ENCODE measurements at places on chromosomes 7 and 10. TPM values are rescaled to one million over a fixed set of nuclear protein-coding genes. Genes with fewer than 3 reads are reported as not detected.

GRCh38 chr10:35335133-35336083 is 901 bp upstream of the CCNY start:
- peaks cover 8% of the 10 kb centered on the region for H3K36me3 ChIP-seq
- peaks cover 51% of the 10 kb centered on the region for H3K4me1 ChIP-seq
- peak overlapping the region; percentile 89 for H3K4me3 ChIP-seq
- H3K27ac ChIP-seq, result peak overlapping the region; percentile 83
- H3K27me3 ChIP-seq, result no peaks in the 10 kb centered on the region

DNA sequence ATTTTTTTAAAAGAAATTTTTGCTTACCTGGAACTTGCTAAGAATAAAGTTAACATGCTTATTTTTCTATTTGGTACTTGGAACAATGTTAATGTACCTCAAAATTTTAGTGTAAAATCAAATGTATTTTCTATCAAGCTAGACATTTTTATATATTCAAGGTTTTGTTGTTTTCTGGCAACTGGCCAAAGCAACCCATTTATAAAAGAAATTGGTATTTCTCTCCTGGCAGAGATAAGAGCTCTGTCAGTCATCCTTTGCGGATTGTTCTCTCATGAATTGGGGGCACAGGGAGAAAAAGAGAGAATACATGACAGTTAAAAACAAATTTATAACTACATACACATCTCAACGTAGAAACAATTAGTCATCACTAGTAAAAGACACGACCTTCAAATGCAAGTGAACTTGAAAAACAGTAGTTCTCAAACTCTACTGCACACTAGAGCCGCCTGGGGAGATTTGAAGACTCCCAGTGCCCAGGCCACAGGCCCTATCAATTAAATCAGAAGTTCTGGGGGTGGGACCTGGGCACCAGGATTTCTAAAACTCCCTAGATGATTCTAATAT is 152.4 kb upstream of the LAMB4 start:
- peaks cover 8% of the 10 kb centered on the region for H3K36me3 ChIP-seq
- H3K4me1 ChIP-seq, result peaks cover 37% of the 10 kb centered on the region
- no peak overlapping the region for H3K27ac ChIP-seq
- no peak for DNase-seq

The TACC2 gene
- 64.2 TPM for total RNA-seq

DNA sequence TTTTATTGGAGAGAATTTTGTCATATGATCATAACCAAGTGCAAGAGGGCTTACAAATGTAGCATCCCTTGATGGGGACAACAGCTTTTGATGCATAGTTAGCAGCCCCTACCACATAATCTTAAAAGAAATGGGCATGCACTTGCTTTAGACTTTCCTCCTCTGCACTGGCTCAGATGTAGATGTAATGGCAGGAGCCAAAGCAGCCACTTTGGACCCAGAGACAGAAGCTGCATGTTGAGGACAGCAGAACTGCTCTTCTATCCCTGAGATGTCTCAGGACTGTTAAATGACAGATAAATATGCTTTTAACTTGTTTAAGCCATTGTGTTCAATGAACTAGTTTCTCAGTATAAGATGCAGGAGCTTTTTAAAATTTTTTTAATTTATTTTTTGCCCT is 450.7 kb downstream of the TYW1 start:
- H3K27me3 ChIP-seq, result no peaks in the 10 kb centered on the region
- no peaks in the 10 kb centered on the region for H3K4me1 ChIP-seq
- H3K36me3 ChIP-seq, result no peaks in the 10 kb centered on the region
- no peak for DNase-seq
- no peak overlapping the region for H3K27ac ChIP-seq
- no peak overlapping the region for H3K4me3 ChIP-seq

The ABCC2 gene
- total RNA-seq, result 0.24 TPM

The ASB4 gene
- total RNA-seq, result not detected

DNA sequence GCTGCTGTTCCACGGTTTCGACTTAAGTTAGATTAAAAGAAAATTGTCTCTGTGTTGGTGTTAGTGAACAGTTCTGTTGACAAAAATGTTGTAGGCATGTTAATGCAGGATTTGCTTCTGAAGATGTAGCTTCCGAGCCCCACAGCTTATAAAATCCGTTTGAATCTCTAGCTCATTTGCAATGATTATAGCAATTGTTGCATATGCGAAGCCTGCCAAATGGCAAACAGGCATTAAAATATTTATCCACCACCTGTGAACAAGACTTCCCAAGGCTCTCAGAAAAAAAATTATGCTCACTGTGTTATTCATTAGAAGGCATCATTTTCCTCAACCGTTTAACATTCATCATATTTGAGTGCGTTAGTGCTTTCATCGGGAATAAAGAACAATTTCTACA is 14.3 kb downstream of the CFAP58 start:
- H3K27me3 ChIP-seq, result peaks cover 39% of the 10 kb centered on the region
- DNase-seq, result no peak
- H3K4me1 ChIP-seq, result no peaks in the 10 kb centered on the region
- H3K4me3 ChIP-seq, result no peak overlapping the region
- no peak overlapping the region for H3K27ac ChIP-seq
- no peaks in the 10 kb centered on the region for H3K36me3 ChIP-seq

The GRID1 gene
- total RNA-seq, result 0.11 TPM

The IRF5 gene
- total RNA-seq, result 0.24 TPM

- no peaks in the 10 kb centered on the region for H3K36me3 ChIP-seq
- no peaks in the 10 kb centered on the region for H3K27me3 ChIP-seq
- peaks cover 44% of the 10 kb centered on the region for H3K4me1 ChIP-seq
- peak; percentile 92 for DNase-seq
- H3K27ac ChIP-seq, result peak overlapping the region; percentile 87
- H3K4me3 ChIP-seq, result no peak overlapping the region
Observed at GRCh38 chr10:121096617-121097431, 245.7 kb downstream of the WDR11 start.

The AGAP5 gene
- total RNA-seq, result 5.9 TPM

DNA sequence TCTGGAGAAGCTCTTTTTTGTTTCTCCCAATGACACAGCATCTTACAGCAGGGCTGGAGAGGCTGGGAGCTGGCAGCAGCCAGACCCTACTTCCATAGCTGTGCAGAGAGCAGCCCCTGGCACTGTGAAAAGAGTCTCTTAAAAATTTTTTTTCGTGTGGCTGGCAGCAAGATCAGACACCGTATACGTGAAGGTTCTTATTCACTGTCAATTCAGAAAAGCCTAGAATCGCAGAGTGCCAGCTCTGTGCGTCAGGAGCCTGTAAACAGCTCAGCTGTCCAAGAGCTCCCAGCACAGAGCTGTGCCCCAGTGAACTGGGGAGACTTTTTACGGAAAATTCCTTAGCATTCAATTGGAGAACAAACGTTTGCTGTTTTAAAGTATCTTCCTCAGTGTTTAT is 6.5 kb downstream of the BAG3 start:
- peaks cover 4% of the 10 kb centered on the region for H3K36me3 ChIP-seq
- no peak for DNase-seq
- peaks cover 81% of the 10 kb centered on the region for H3K4me1 ChIP-seq
- peak overlapping the region; percentile 90 for H3K27ac ChIP-seq
- H3K4me3 ChIP-seq, result no peak overlapping the region
- H3K27me3 ChIP-seq, result no peaks in the 10 kb centered on the region

- peak overlapping the region; percentile 95 for H3K27ac ChIP-seq
- H3K36me3 ChIP-seq, result peaks cover 11% of the 10 kb centered on the region
- peaks cover 11% of the 10 kb centered on the region for H3K4me1 ChIP-seq
- no peak overlapping the region for H3K4me3 ChIP-seq
Observed at GRCh38 chr10:13788320-13788600, 201.5 kb downstream of the PRPF18 start.

The BUB3 gene
- 84.4 TPM for total RNA-seq

DNA sequence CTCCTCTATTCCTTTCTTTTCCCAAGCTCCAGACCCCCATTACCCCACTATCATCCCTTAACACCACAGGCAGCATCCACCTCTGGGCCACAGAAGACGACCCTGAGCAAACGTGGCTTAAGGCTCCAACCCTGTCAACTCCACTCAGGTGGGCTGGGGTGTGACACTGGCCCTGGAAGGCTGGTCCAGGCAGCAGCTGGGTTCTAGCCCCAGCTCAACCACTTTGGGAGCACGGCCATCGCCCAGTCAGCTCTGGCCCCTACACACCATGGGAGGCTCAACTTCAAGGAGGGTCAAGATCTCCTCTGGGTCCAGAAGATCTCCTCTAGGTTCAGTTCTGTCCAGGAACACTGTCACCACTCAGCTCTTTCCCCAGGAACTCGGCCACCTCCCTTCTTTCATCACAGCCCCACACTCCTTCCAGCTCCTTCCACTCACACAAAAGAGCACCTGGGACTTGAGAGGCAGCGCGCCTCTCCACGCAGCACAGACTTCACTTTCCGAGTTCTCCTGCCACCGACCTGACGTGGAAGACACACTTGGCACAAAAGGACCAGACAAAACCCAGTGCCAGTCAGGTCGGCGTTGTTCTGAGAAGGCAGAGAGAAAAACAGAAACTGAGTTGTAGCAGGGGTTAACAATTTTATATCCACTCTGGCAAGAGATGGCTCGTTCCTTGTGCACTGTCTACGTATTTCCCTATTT is 84.1 kb downstream of the CTBP2 start:
- H3K27me3 ChIP-seq, result no peaks in the 10 kb centered on the region
- no peak for DNase-seq
- no peak overlapping the region for H3K27ac ChIP-seq
- H3K4me3 ChIP-seq, result no peak overlapping the region
- peaks cover 29% of the 10 kb centered on the region for H3K4me1 ChIP-seq
- peaks cover 34% of the 10 kb centered on the region for H3K36me3 ChIP-seq

The LMOD2 gene
- total RNA-seq, result not detected

The ADARB2 gene
- 35.0 TPM for total RNA-seq

The GJD4 gene
- not detected for total RNA-seq

The CYP3A7 gene
- not detected for total RNA-seq

DNA sequence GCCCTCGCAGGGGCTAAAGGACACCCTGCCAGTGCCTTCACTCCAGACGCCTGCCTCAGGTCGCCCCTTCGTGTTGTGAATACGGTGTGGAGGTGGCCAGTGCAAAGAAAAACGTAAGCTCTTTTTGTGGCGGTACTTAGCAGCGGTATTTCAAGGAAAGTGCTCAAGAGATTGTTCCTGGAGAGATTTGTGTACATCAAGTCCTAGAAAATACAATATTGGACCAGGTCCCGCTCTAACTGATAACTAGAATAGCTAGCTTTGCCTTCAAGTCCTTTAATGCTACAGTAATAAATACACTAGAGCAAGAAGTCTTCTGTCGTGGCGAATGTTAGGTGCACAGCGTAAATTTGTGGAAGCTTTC is 689 bp downstream of the PLCE1 start:
- H3K4me3 ChIP-seq, result peak overlapping the region; percentile 74
- no peak for DNase-seq
- H3K27me3 ChIP-seq, result no peaks in the 10 kb centered on the region
- H3K4me1 ChIP-seq, result peaks cover 48% of the 10 kb centered on the region

GRCh38 chr7:42292991-42293521 is 56.0 kb upstream of the GLI3 start:
- no peak for DNase-seq
- no peak overlapping the region for H3K4me3 ChIP-seq

The NME8 gene
- total RNA-seq, result not detected

The DUS4L gene
- total RNA-seq, result 7.9 TPM

The PLXDC2 gene
- total RNA-seq, result 33.2 TPM

The ELAPOR2 gene
- total RNA-seq, result 25.7 TPM

The ELFN1 gene
- total RNA-seq, result 0.62 TPM

GRCh38 chr7:19111474-19112273 is 5.8 kb downstream of the TWIST1 start:
- no peak for DNase-seq
- H3K4me1 ChIP-seq, result peaks cover 68% of the 10 kb centered on the region
- no peaks in the 10 kb centered on the region for H3K27me3 ChIP-seq
- H3K4me3 ChIP-seq, result peak overlapping the region; percentile 80
- H3K36me3 ChIP-seq, result peaks cover 9% of the 10 kb centered on the region

- no peak overlapping the region for H3K27ac ChIP-seq
- H3K4me3 ChIP-seq, result no peak overlapping the region
- H3K36me3 ChIP-seq, result no peaks in the 10 kb centered on the region
- no peaks in the 10 kb centered on the region for H3K27me3 ChIP-seq
Observed at GRCh38 chr10:119620241-119621077, 23.7 kb upstream of the TIAL1 start.

The TRIM73 gene
- total RNA-seq, result 7.4 TPM

The MPP7 gene
- total RNA-seq, result 37.4 TPM

GRCh38 chr7:53697913-53698312 is 662.5 kb downstream of the POM121L12 start:
- no peak overlapping the region for H3K27ac ChIP-seq
- DNase-seq, result no peak
- no peaks in the 10 kb centered on the region for H3K36me3 ChIP-seq
- no peak overlapping the region for H3K4me3 ChIP-seq
- H3K4me1 ChIP-seq, result no peaks in the 10 kb centered on the region

GRCh38 chr7:155338632-155339320 is 41.1 kb downstream of the INSIG1 start:
- no peaks in the 10 kb centered on the region for H3K4me1 ChIP-seq
- no peak for DNase-seq
- H3K27ac ChIP-seq, result no peak overlapping the region
- H3K4me3 ChIP-seq, result no peak overlapping the region
- H3K36me3 ChIP-seq, result no peaks in the 10 kb centered on the region
- peaks cover 12% of the 10 kb centered on the region for H3K27me3 ChIP-seq

GRCh38 chr10:1872151-1872726 is 134.9 kb upstream of the ADARB2 start:
- no peak overlapping the region for H3K27ac ChIP-seq
- H3K36me3 ChIP-seq, result no peaks in the 10 kb centered on the region
- H3K4me3 ChIP-seq, result no peak overlapping the region
- no peaks in the 10 kb centered on the region for H3K4me1 ChIP-seq
- peaks cover 36% of the 10 kb centered on the region for H3K27me3 ChIP-seq

The CYP2C18 gene
- total RNA-seq, result not detected

The IDI2 gene
- not detected for total RNA-seq

GRCh38 chr10:15632456-15633091 is 87.1 kb downstream of the ITGA8 start:
- no peaks in the 10 kb centered on the region for H3K27me3 ChIP-seq
- DNase-seq, result no peak
- H3K4me1 ChIP-seq, result no peaks in the 10 kb centered on the region
- H3K36me3 ChIP-seq, result no peaks in the 10 kb centered on the region
- no peak overlapping the region for H3K4me3 ChIP-seq
- H3K27ac ChIP-seq, result no peak overlapping the region

DNA sequence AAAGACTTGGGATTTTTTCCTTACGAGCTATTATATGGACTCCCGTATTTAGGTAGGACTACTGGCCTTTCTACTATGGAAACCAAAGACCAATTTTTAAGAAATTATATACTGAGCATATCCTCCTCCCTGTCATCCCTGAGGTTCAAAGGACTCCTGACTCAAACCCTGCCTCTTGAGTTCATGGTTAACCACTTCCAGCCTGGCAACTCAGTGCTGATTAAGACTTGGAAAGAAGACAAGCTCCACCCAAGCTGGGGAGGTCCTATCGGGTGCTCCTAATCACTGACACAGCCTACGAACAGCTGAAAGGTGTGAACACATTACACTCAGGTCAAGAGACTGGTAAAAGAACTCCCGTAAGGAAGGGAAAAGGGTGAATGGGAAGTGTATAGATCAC is 66.8 kb downstream of the LYZL2 start:
- no peak overlapping the region for H3K4me3 ChIP-seq
- H3K27me3 ChIP-seq, result peaks cover 28% of the 10 kb centered on the region
- no peaks in the 10 kb centered on the region for H3K4me1 ChIP-seq
- DNase-seq, result no peak
- no peak overlapping the region for H3K27ac ChIP-seq

Measured in osteocyte (in vitro differentiated cells).